Kidney (tissue), 22 donors: ENCODE measurements at places on chromosomes 4 and X.

- no peak overlapping the region for H3K27ac ChIP-seq
- no peaks in the 10 kb centered on the region for H3K27me3 ChIP-seq
Observed at GRCh38 chr4:109969919-109970318, 57.2 kb downstream of the EGF start.

GRCh38 chr4:150743564-150744342 lies 161.8 kb downstream of the MAB21L2 start:
- no peaks in the 10 kb centered on the region for H3K36me3 ChIP-seq
- DNase-seq, result no peak
- H3K4me3 ChIP-seq, result no peak overlapping the region
- H3K27ac ChIP-seq, result no peak overlapping the region
- no peaks in the 10 kb centered on the region for H3K4me1 ChIP-seq

- no peaks in the 10 kb centered on the region for H3K4me1 ChIP-seq
- H3K27ac ChIP-seq, result peak overlapping the region; percentile 19
- no peak overlapping the region for H3K4me3 ChIP-seq
- no peaks in the 10 kb centered on the region for H3K36me3 ChIP-seq
- no peaks in the 10 kb centered on the region for H3K27me3 ChIP-seq
- no peak for DNase-seq
Observed at GRCh38 chrX:107700317-107700774, 72.0 kb downstream of the PRPS1 start.

DNA sequence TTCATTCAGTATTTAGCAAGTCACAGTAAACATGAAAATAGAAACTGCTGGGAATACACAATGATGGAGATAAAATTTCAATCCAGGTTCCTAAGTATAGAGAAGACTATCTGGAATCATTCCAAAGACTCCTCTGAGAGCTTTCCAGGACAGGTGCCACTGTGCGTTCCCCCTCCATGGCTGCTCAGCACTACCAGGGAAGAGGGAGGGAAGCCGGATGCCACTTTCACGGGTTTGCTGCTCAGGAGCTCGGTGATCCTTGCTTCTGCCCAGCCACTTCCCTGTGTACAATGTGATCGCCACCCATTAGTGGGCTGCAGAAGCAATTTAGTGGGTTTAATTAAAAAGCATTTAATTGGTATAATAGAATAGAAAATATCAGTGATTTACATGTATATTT lies 94.5 kb downstream of the FNIP2 start:
- H3K36me3 ChIP-seq, result peaks cover 5% of the 10 kb centered on the region
- no peak overlapping the region for H3K27ac ChIP-seq
- H3K27me3 ChIP-seq, result no peaks in the 10 kb centered on the region
- no peak for DNase-seq
- no peak overlapping the region for H3K4me3 ChIP-seq

DNA sequence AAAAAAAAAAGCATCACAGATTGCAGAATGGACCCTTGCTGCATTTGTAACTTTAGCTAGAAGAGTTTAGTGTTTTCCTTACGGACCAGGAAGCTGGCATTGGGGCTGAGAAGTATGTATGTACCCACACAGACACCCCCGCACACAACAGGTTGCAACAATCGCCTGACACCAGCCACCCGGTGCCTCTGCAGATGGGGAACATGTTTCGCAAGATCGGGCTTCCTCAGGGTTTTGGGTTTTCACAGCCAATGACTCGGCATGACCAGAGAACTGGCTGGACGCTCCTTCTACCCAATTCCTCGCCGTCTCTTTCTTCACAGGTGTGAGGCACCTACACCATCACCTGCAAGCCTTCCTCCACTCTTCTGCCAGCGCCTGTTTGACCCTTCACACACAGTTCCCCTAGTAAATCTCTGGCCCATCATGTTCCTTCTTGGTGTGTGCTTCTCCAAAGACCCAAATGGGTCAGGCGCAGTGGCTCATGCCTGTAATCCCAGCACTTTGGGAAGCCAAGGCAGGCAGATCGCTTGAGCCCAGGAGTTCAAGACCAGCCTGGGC lies 70.4 kb downstream of the DHRSX start:
- no peaks in the 10 kb centered on the region for H3K36me3 ChIP-seq
- H3K4me3 ChIP-seq, result no peak overlapping the region
- no peaks in the 10 kb centered on the region for H3K27me3 ChIP-seq
- no peak for DNase-seq

DNA sequence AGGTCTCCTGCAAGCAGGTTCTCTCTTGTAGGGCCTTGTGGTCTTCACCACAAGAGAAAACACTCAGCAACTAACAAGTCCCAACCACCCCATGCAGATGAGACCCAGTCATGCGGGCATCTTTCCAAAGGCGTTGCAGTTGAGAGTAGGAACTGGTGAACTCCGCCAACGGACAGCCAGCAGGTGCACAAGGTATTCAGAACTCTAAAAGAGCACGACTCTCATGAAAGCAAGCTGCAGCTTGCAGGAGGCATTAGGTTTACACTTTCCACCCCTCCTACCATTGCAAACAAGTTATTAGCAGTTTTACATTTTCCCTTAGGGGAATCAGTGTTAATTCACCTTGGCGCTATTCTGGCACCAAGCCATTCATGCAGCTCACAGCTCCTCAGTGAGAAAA lies 173.4 kb upstream of the KIT start:
- H3K27ac ChIP-seq, result no peak overlapping the region
- no peak overlapping the region for H3K4me3 ChIP-seq
- no peaks in the 10 kb centered on the region for H3K36me3 ChIP-seq
- no peaks in the 10 kb centered on the region for H3K4me1 ChIP-seq
- DNase-seq, result no peak

GRCh38 chr4:48028696-48029095 lies 12.1 kb downstream of the NIPAL1 start:
- DNase-seq, result no peak
- H3K27ac ChIP-seq, result no peak overlapping the region
- no peak overlapping the region for H3K4me3 ChIP-seq
- no peaks in the 10 kb centered on the region for H3K4me1 ChIP-seq
- no peaks in the 10 kb centered on the region for H3K27me3 ChIP-seq

- DNase-seq, result no peak
- H3K4me1 ChIP-seq, result no peaks in the 10 kb centered on the region
- no peaks in the 10 kb centered on the region for H3K36me3 ChIP-seq
- no peak overlapping the region for H3K4me3 ChIP-seq
Observed at GRCh38 chrX:153549807-153550206, 32.4 kb downstream of the ATP2B3 start.
